Effector CD8-positive, alpha-beta T cell (primary cell): ENCODE measurements at places on chromosomes 5 and 9.

DNA sequence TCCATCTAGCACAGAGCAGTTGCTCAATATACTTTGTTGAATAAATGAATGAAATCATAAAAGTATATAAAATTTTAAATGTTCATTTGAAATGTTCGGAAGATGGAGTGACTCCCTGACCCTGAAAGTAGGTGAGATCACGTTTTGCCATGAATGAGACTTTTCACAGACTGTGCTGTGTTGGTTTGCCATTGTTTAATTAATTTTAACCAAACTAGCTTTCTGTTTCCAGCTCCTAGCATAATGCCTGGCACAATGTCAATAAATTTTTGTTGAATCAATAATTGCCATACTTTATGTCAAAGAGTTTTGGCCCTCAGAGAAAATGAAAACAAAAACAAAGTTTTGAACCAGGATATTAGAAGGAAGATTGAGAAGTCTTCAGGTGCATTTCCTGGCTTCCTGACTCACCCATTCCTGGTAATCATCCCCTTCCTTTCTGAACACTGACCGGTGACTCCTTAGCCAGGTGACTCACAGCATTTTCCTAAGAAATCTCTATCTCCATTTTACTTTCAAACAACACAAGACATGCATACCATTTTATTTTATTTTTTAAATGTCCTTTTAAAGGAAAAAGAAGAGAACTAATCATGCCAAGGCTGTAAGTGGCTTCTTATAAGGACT, 15.1 kb downstream of the SLC28A3 start:
- DNase-seq, result no peak

DNA sequence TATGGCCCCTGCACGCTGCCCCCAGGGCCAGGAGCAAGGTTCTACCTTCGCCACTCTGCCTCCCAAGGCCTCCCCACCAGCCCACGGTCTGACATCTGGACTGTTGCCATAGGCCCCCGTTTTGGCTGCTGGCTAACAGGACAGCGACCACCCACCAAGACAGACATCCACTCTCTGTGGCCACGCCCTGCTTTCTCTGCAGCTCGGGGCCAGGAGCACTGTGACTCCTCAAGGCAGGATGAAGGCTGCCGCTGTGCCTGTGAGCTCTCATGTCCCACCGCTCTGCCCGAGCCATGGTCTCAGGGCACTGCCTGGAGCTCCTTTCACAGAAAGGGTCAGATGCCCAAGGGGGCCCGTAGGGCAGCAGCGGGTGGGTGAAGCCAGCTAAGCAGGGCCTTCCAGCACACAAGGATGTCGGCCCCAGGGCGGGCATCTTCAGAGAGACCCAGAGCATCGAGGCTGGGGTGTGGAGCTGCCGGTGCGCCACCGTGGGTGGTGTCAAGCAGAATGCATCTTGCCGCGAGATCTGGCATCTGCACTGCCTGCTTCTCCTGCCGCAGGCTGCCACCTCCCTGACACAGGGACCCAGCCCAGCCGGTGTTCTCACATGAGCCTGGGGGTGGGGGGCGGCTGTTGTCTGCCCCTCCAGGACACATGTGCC, 92.2 kb upstream of the ADAMTS2 start:
- DNase-seq, result no peak

DNA sequence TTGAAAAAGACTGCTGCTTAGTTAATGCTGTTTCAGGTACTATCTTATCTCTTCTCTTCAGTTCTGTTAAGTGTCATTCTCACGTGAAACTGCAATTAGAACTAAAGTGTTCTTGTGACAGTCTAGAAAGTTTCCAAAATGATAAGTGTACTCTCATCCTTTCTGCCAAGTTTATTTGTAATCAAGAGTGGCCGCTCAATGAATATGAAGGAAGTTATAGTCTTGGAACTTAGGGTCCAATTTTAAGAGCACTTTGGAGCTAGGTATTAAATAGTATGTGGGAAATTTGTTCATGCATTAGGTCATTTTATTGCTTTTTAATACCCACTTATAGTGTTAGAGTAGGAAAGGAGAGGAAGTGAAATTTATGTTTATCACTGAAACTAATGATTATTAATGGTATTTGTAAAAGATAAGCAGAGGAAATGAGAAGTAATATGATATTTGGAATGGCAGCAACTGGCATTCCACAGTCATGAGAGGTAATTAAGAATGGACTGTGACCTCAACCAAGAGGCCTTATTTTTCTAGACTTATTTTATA, 20.4 kb downstream of the XRCC4 start:
- no peak for DNase-seq

- DNase-seq, result no peak
These were observed 55.2 kb downstream of the RIC1 start for GRCh38 chr9:5684101-5684500.

DNA sequence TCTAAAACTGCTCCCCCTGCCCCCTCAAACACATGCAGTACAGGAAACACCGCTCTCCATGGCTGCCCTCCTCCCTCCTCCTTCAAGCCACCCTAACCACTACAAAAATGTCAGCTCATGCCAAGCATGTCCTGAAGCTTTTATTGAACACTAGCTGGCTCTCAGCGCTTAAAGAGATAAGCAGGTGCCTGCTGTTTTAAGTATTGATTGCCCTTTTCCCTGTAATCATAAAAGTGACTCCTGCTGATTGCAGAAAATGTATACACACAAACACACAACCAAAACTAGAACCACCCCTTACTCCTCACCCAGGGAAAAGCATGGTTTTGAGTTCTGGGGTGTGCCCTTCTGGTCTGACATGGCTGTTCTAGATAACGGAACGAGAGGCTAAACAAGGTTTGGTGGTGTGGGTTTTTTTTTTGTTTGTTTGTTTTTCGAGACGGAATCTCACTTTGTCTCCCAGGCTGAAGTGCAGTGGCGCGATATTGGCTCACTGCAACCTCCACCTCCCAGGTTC, 3.7 kb upstream of the UCK1 start:
- DNase-seq, result no peak

DNA sequence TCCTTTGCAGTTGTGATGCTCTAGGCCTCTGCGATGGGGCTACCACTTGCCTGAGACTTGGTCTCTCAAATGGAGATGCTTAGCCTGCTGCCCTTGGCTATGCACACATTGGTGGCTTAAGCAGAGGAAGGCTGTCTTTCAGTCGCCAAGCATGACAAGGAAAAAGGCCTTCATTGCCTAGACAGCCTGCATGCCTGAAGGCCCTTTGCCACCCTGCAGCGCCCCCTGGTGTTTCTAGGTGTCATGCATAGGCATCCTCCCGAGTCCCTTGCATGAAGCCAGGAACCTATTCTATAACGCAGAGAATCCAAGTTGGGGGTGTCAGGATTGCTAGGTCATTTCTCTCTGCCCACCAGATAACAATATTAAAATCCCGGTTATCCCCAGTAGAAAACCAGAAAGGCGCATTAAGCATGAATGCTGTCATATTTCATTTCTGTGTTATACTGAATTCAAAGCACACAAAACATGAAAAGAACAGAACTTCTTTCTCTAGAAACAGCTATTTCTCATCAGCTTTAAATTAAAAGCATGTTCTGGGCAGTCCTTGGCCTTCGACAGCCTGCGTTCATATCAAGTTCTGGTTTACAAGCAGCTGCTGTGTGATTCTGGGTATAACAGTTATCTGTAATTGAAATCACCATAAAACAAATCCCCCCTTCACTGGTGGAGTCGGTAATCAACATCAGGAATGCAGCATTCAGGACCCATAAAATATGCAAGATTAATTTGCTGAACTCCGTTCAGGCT, 59.7 kb upstream of the TRPC7 start:
- DNase-seq, result no peak

- no peak for DNase-seq
These were observed 82.7 kb downstream of the BNC2 start for GRCh38 chr9:16787724-16788123.

DNA sequence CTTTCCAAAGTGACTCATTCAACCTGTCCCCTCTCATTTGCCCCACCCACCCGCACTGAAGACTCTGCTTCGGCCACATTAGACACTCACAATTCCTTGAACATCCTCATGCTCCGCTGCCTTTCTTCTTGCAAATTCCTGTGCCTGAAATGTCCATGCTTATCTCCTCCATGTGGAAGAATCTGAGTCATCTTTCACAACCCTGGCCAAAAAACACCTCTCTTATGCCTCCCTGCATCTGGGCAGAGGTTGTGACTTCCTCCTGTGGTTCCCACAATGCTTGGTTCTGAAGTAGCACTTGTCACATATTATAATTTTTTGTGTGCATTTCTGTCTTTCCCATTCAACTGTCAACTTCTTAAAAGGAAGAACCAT, 238.6 kb downstream of the ENC1 start:
- no peak for DNase-seq

DNA sequence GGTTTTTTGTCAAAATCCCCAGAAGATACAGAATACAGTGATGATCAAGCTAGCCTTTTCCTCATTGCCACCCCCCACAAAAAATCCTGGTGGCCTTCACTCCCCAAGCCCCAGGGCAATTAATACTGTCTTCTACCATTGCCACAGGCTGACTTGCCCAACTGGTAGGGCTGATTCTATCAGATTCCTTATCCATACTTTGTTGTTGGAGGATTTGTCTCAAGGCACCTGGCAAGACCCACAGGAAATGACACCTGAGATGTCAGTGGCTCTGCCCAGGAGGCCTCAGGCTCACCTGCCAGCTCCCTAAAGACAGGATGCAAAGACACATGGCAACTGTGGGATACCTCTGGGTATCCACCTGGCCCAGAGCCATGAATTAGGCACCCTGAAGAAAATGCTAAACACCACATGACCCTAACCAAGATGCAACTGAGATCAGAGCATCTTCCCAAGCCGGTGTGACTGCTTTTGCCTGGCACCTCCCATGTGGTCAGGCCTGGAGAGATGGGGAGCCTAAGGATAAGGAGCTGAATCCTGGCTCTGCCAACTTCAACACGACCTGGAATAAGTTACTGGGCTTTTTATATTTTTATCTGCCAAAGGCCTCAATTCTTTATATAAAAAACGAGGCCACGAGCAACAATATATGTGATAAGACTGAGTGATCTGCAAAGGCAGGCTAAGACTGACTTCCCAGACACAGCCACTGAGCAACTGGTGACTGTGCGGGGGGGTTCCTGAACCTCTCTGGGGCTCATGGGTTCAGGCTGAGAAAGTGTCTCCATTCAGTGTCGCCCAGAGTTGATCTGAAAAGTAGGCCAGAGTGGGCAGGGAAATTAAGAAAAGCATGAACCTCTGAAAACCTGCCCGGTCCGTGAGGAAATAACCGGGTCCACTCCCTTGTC, 944 bp downstream of the ATOX1 start:
- DNase-seq, result no peak

DNA sequence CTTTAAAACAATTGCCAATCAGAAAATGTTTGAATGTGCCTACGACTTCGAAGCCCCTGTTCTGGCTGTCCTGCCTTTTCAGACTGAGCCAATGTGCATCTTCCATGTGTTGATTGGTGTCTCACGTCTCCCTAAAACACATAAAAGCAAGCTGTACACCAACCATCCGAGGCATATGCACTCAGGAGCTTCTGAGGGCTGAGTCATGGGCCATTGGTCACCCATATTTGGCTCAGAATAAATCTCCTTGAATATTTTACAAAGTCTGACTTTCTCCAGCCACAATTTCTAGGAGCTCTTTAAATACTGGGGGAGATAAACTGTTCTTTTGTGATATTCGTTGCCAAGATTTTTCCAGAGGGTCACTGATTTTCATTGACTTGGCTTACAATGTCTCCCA, 53.9 kb downstream of the C9orf57 start:
- DNase-seq, result no peak

GRCh38 chr9:133619791-133620190, 10.6 kb upstream of the FAM163B start:
- peak; percentile 11 for DNase-seq

- no peak for DNase-seq
These were observed 21.4 kb upstream of the EDIL3 start for GRCh38 chr5:84406111-84406510.

DNA sequence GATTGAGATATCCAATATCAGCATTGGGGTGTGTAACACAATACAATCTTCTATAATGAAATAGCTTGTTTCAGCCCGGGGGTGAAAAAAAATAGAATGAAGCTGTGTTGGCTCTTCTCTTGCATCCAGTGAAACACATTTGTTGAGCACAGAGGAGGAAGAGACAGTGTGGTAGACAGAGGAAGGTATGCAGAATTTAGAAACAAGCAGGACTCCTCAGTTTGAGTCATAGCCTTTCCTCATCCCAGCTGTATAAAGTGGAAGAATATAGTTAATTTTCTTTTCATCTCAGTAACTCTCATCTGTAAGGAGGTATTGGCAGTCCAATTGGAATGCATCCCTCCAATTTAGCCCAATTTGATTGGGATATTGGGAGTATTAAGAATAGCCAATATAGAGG, 302.2 kb upstream of the VLDLR start:
- no peak for DNase-seq

GRCh38 chr9:74887041-74887980, at the start of gene TRPM6:
Gene TRPM6, minus strand, starts transcription at chr9:74887921. Its CDS starts 65 bp downstream, at chr9:74887856.
- DNase-seq, result no peak

DNA sequence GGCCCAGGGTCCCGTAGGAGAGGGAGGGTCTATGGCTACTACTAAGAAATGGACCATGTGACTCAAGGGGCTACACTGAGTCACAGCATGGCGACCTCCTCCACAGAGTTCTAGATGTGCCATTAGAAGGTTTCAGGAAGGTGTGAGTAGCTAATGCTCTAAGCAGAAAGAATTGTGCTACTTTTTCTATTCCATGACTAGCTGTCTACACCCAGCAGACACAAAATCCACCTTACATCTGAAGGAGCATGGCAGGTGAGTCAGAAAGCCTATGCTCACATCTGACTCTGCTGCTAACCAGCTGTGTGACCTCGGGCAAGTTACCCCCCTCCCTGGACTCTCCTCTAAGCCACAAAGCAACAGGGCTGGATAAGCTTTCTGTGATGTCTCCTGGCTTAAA, 14.4 kb upstream of the MEIKIN start:
- no peak for DNase-seq

DNA sequence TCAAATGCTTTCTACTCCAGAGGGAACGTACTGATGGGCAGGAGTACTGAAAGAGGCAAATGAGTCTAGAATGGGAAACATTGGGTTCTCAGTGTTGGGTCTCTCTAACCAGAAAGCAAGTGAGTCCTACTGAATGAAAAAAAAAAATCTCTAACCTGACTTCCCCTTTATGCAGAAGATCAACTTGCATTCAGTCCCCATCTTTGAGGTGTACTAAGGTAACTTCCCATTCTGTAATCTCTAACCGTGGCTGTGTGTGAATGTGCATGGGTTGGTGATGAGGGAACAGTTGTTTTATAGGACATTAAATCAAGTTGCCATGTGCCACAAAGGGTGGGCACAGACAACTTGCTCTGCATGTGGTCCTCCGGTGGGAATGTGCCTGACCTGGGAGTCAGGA, 264.6 kb upstream of the CLINT1 start:
- DNase-seq, result no peak

DNA sequence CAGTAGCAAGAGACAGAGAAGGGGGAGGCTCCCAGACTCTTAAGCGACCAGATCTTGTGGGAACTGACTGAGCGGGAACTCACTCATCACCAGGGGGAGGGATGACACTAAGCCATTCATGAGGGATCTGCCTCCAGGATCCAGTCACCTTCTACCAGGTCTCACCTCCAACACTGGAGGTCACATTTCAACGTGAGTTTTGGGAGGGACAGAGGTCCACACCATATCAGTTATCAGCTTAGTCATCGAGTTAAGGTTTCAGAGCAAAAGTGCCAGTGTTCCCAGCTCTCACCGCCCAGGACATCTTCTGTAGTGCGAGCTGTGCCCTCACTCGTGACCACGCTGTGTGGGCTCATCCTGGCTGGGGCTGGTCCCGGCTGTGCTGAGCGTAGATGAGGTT, 98.7 kb upstream of the CACNA1B start:
- DNase-seq, result no peak
